ENCODE measurements at places on chromosomes 5 and 9.

DNA sequence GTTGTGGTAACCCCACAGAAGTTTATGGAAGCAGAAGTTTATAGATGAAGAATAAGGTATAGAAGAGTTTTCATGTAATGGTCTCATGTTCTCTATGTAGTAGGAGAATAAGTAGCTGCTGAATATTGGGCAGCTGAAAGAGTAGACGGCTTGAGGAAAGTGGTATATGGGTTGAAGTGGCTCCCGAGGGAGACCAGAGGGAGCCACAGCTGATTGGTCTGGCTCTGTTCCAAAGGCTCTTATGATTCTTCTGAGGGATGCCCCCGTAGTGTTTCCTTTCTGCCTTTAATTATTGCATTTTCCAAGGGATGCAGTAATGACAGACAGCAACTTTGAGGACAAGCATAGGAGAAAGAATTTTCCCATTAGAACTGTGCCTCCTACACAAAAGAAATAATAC lies 30.1 kb upstream of the TENT2 start:
- no peak for DNase-seq

DNA sequence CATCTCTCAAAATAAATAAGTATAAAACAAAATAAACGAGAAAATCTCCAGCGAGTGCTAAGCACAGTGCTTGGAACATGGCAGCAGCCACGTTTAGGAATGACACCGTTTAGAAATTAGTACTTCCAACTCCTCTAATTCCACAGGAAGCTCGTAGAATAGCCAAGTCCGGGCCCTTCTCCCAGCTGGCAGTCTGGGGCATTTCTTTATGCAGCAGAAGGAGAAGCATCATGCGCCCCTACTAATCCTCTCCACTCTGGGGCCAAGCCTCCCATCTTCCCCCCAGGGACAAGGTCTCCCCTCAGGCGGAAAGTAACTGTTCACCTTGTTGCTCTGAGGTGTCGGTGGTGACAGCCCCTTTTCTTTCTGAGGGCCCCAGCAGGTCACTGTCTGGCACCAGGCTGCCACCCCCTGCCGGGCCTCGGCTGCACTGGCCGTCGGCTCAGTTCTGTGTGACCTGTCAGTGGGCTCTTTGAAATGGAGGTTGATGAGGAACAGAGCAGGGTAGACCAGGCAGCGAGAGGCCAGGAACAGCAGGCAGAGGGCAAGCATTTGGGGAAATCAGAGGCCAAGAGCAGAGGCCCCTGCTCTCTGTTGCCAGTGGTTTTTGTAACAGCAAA lies 113.5 kb upstream of the WWC1 start:
- DNase-seq, result no peak

GRCh38 chr9:68653141-68653595 lies 51.9 kb upstream of the PIP5K1B start:
- DNase-seq, result no peak

DNA sequence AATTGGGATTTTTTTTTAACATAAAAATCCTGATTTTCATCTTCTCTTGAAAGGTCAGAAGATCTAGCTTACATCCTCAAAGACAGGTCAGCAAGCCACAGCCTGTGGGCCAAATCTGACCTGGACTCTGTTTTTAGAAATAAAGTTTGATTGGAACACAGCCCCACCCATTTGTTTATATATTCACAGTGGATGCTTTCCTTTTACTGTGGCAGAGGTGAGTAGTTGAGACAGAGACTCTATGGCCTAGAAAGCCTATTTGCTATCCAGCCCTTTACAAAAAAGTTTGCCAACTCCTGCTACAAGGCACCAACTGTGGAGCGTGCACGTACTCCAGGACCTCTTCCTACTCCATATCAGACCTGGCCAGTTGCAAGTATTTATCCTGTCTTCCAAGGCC lies 13.4 kb upstream of the CCNJL start:
- DNase-seq, result no peak

DNA sequence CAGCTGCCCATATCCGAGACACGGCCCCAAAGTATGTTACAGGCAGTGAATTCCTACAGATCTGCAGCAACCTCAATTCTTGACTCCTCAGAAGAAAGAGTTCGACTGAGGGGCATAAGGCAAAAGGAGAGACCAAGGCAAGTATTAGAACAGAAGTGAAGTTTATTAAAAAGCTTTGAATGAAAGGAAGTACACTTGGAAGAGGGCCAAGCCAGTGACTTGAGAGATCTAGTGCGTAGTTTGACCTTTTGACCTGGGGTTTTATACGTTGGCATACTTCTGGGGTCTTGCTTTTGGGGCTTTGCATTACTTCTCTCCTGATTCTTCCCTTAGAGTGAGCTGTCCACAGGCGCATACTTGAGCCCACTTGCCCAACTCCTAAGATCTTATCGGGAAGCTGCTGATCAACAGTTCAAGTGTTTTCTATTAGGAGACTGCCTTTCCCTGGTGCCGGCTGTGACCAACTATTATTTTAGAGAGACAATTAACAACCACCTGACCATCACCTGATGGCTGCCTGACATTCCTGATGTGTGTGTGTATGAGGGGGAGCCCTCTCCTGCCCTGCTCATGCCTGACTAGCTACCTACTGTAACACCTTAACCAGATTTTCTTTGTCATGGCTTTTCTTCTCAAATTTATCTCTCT lies 1.5 kb upstream of the DEPDC1B start:
- peak; percentile 10 for DNase-seq

DNA sequence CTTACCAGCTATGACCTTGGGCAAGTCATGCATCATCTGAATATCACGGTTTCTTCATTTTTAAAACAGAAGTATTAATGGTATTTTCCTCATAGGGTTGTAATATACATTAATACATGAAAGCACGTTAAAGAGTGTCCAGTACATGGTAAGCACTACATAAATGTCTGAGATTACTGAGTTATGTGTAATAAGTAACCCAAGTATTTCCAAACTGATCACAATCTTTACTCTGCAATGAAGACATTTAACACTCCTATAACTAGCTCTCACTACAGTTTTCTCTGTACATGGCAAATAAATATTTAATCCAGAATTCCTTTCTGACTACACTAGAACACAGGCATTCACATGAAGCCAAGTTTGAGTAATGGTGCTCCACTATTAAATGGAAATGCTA lies 4.0 kb downstream of the GLDC start:
- no peak for DNase-seq

GRCh38 chr5:131795879-131796792 lies 681 bp downstream of the FNIP1 start:
- peak; percentile 42 for DNase-seq

DNA sequence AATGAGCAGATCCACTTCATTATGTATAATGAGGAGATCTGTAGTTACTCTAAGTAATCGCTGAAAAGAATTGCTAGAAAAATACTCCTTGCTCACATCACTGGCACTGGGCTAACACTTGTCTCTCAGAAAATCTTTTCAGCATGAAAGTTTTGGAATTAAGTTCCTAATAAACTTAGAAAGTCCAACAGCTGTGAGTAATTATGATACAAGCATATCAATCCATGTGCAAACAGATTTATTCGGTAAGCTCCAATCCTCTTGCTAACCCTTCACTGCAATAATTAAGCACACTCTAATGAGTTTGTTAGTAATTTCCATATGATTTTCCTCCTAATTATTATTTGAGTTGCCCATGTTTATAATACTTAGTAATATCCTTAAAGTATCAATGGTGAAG lies 652.6 kb upstream of the WWC1 start:
- peak; percentile 23 for DNase-seq

DNA sequence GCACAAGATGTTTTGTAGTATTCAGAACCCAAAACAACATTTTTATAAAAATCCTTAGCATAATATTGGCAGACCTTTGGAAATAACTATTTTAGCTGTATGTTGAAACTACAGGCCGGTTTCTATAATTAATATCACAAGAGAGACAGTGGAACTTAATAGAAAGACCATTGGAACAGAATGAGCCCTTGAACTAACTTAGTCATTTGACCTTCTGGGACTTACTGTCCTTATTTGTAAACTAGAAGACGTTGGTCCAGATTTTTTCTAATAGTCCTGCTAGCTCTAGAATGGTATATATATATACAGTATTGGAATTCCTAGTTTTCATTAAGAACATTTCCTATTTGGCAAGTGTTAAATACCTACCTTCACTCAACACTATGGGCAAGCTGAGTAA lies 69.5 kb upstream of the ALDH1A1 start:
- DNase-seq, result no peak

GRCh38 chr5:9479361-9479760 lies 66.5 kb downstream of the SEMA5A start:
- peak; percentile 64 for DNase-seq
